Right kidney (tissue), 9 donors: ENCODE measurements at places on chromosomes 6 and 20.
A peak's percentile ranks its signal among the peaks of the same experiment; 100 is the strongest.

DNA sequence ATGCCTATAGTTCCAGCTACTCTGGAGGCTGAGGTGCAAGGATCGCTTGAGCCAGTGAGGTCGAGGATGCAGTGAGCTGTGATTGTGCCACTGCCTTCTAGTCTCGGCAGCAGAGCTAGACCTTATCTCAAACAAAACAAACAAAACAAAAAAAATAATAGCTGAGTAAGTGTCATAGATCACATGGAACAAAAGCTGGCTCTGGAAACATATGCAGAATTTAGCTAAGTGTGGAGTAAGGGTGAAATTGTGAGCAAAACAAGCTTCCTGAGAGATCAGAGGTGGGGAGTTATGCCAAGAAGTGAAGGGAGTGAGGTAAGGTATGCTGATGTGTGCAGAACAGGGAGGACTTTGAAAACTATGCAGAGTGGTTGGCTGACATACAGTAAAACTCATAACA lies 18.7 kb downstream of the SGK1 start:
- DNase-seq = no peak

- no peak for DNase-seq
Measured at GRCh38 chr6:123580331-123580730, 56.4 kb downstream of the TRDN start.

- no peak for DNase-seq
Measured at GRCh38 chr6:157853902-157854502, 31.0 kb downstream of the SNX9 start.

- DNase-seq = peak; percentile 64
Measured at GRCh38 chr6:75349262-75349984, 64.8 kb upstream of the TMEM30A start.

- DNase-seq = peak; percentile 20
Measured at GRCh38 chr20:1185790-1186334, 1.1 kb upstream of the TMEM74B start.

DNA sequence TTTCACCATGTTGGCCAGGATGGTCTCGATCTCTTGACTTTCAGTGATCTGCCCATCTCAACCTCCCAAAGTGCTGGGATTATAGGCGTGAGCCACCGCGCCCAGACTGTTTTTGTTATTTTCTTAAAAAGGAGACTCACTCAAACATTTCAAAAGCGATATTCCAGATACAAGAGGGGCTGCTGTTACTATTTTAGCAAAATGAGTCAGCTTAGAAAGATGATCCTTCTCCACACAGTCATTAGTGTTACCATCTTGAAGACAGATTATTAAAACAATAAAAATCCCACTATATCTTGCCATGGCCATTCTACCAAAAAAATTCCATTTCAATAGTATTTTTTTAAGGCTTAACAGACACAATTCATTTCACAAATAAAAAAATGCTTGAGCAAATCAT lies 102.8 kb downstream of the PREP start:
- no peak for DNase-seq

- DNase-seq = no peak
Measured at GRCh38 chr20:56733967-56734366, 104.9 kb downstream of the TFAP2C start.

DNA sequence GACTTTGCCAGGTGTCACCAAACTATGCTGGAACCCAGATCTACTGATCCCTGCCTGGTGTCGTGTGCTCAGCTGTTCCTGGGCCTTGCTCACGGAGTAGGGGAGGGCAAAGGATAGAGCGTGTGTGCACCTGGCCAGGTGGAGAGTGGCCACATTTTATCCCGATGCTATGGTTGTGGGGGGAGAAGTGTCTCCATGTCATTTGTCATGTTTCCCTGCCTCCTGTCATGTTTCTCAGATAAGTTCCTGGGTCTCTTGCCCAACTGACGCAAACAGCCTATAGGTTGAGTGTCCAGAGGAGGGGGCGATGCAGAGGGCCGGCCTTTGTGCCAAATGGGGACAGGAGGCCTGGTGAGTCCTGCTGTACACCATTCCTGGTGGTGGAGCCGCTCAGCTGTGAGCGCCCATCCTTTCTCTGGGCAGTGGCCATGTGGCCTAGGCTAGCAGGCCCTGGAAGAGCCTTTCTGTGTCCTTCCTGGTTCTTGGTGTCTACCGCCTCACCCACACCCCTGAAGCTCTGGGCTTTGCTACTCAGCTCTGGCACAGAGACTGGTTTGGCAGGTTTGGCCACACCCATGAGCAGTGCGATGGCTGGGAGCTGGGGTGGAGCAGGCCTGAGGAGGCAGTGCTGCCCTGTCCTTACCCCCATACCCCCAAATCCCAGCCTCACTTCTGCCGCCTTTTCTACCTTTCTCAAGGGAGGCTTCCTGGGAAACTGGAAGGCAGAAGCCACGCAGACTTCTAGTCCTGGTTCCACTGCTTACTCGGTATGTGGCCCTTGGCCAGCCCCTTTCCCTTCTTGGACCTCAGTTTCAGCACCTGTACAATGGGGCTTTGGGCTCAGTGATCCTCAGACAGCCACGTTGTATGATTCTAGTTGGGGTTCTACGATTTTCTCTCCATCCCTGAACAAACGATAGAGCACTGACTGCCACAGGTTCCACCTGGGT lies 32.3 kb upstream of the EPB41L1 start:
- DNase-seq = no peak

DNA sequence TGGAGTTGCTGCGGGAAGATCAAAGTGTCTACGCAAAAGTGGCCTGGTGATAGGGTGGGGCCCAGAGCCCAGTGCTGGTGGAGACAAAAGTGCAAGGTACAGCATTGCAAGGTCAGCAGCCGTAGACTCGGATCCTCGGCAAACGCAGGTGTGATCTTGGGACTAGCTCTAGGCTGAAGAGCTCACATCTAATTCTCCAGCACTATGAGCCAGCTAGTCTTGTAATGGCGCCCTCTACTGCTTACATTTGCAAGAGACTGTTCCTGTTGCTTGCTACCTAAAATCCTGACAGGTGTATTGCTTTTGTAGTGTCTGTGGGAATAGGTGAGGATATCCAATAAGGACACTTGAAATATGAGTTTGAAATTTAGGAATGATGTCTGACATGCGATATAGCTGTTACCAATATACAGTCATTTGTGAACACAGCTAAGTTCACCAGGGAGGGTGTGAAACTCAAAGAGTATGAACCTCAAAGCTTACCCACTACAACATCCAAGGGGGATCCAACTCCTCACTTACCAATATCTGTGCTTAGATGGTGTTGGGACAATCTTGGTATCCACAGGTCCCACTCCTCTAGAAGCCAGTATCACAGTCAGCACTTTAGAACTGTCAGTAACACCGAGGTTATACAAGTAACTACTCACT lies 58.4 kb downstream of the PDE7B start:
- no peak for DNase-seq

DNA sequence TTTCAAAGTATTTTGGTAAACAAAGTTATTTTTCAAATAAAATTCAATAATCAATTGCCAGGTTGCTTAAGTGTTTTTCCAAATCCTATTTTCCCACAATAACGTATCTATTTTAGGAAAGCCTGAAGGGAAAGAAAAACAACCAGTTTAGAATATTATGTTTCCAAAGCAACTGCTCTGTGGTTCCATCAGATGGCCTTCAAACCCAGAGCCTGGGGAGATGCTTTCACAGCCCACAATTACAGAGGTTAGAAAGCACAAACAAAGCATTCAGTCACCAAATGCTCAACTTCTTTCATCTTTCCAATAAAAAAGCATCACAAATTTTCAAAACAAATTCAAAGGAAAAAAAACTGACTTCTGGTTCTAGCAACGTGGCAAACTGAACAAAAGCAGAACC lies 66.0 kb downstream of the ELOVL5 start:
- DNase-seq = no peak

DNA sequence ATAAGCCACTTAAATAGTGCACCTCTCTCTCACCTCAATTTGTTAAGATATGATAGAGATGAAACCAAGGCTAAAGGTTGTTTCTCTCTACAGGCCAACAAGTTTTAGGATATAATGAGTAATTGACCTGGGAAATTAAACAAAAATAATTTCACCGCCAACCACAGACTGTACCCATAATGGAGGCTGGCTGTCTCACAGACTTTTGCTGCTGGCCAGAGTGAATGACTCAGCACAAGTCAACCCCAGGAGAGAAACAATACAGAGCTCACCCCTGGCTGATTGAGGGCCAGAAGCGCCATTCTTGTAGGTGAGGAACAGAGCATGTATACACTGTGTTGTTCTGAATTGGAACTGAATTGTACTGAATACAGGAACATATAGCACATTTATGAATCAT lies 99.9 kb downstream of the CAP2 start:
- DNase-seq = no peak

GRCh38 chr6:146277142-146277541 lies 248.3 kb downstream of the GRM1 start:
- DNase-seq = no peak

- DNase-seq = no peak
Measured at GRCh38 chr6:101013612-101014195, 132.6 kb upstream of the ASCC3 start.

DNA sequence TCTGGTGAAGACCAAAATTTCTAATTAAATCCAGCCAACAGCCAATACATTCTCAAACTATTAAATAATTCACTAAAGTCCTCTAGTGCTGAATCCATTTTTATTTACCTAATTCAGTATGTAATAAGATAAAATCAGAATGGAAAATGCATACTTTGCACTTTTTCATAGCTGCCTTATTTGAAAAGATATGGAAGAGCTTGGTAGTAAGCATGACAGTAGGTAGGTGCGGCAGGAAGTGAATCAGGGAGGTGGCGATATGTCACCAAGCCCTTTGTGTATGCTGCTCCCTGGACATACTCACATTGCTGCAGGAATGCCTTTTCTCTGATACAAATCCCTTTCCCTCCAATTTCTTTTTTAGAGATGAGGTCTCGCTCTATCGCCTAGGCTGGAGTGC lies 10.2 kb upstream of the TGM3 start:
- DNase-seq = no peak

DNA sequence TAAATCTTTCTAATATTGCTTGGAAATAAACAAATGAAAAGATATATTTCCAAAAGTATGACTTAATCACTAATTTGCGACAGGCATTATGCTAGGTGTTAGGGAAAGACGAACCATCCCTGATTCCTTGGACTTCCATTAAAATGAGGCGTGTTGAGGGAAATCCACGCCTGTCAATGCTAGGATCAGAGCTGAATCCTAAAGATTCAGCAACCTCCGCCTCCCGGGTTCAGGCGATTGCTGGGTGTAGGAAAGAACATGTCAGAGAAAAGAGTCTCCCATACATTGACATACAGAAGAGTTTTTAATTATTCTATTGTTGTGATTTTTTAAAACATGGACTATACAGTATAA lies 16.8 kb upstream of the PRSS16 start:
- DNase-seq = no peak

GRCh38 chr6:56552187-56553130 lies 90.2 kb downstream of the DST start:
- DNase-seq = no peak

GRCh38 chr20:37314617-37315016 lies 25.2 kb downstream of the MANBAL start:
- no peak for DNase-seq

- no peak for DNase-seq
Measured at GRCh38 chr20:58130156-58130555, 98.3 kb downstream of the ANKRD60 start.

- DNase-seq = no peak
Measured at GRCh38 chr6:138953451-138953850, 34.6 kb downstream of the REPS1 start.

DNA sequence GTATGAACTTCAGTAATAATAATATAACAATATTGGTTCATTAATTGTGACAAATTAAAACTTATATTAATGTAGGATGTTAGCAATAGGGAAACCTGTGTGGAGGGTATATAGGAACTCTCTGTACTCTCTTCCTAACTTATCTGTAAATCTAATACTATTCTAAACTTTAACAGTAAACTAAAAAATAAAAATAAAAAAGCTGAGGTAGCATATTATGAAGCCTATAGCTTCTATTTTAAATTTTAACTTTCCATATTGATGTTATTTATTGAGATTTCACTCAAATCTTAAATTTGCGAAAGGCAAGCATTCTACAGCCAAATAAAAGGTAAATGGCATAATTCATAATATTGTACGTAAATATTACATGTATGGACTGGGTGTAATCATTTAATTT lies 326.4 kb downstream of the MEI4 start:
- DNase-seq = no peak

- DNase-seq = peak; percentile 32
Measured at GRCh38 chr6:155248008-155249001, 15.5 kb upstream of the CLDN20 start.

DNA sequence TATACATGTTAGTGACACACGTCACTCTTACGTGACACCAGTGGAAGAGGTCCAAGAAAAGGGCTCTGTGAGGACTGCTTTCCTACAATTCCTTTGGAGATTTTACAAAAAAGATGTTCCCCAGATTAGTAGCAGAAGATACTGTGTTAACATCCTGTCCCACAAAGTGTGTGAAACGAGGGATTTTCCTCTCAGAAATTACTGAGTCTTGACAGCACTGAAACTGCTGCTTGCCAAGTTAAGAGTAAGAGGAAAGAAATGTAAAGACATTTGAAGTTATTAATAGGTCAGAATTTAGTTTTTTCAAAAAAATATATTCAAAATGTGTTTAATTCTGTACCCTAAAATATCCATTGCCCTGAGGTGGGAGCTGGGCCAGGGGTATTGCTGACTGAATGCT lies 58.8 kb upstream of the MAP7 start:
- no peak for DNase-seq

GRCh38 chr6:142008016-142008735 lies 124.5 kb upstream of the GJE1 start:
- no peak for DNase-seq

DNA sequence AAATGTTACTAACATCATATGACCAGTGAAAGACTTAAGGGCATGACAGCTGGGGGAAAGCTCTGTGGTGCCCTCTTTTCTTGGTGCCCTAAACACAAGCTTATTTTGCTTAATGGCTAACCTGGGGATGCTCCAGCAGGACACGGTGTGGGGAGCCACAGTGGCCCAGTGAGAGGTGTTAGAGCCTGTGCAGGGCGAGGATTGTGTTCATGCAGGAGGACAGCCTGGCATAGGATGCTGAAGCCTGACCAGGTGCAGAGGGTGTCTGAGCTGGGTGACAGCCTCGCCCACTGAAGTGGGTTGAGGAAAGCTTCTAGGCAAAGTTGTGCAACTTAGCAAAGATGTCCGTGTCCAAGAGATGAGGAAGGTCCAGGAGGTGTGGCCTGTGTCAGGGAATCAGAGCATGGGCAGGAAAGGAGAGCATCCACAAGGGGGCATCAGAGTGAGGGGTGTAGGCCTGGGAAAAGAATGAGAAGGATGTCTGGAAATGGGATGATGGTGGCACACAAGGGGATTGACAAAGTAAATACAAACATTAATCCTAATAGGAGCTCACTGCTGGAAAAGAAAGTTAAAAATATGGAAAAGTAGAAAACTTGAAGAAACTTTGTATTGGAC lies 33.9 kb downstream of the SLC17A4 start:
- no peak for DNase-seq
